ENCODE measurements at places on chromosomes 16 and 17. TPM values are rescaled to one million over a fixed set of nuclear protein-coding genes. Genes with fewer than 3 reads are reported as not detected.

The PPM1E gene
- total RNA-seq, result 0.08 TPM

The KRTAP9-2 gene
- total RNA-seq, result not detected

The CA10 gene
- not detected for total RNA-seq

The NAGS gene
- total RNA-seq, result 1.1 TPM

The INCA1 gene
- total RNA-seq, result 1.5 TPM

The HP gene
- total RNA-seq, result not detected

The ELOB gene
- total RNA-seq, result 501 TPM

The HOXB7 gene
- total RNA-seq, result 31.1 TPM

The SLC13A2 gene
- 0.10 TPM for total RNA-seq

The CES5A gene
- not detected for total RNA-seq

The HS3ST4 gene
- not detected for total RNA-seq

The KIF2B gene
- total RNA-seq, result not detected
